ENCODE measurements at places on chromosomes 6 and 20.

GRCh38 chr6:115396112-115396906 is 664.4 kb downstream of the FRK start:
- no peak for DNase-seq

DNA sequence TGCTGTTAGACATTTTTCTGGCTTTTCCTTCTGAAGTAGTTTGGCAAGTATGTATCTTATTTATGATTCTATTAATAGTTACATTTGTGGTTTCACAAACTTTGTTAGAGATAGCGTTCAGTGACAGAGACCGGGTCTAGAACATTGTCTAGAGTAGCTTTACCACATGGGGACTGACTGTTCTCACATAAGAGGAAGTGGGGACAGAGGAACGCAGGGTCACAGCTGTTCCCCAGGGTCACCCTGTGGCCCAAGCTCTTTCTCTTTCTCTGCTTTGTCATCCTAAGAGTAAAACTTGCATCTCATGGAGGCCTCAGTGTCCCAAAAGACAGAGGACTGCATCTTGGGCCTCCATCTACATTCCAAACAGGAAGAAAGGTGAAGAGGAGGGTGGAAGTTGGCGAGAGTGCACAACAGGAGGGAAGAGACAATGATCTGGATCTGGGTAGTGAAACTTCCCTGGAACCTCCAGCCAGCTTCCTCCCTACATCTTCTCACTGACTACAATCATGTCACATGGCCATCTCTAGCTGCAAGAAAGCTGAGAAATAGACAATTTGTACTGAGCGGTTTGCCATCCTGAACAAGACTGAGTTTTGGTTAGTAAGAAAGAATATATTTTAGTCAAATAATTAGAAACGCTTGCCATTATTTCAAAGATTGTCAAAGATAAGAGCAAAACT is 645.8 kb upstream of the ARID1B start:
- DNase-seq = no peak

- no peak for DNase-seq
Observed at GRCh38 chr6:18141805-18142590, 12.9 kb downstream of the TPMT start.

DNA sequence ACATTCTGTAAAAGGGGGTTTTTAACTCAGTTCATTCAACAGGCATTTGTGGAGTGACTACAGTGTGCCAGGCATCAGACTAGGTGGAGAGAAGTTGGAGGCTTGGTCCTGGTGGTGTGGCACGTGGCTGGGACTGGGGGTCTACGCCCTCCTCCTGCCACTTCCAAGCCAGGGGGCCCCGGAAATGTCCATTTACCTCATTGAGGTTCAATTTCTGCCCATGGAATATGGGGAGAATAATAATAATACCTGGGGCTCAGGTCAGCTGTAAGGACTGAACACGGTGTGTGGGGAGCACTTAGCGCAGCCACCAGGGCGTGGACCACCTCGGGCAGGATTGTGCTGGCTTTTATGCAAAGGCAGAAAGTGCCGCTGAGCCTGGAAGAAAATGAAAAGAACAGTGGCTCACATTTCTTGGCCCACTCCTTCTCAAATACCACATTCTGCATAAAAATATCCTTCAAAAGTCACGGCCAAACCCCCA is 229.4 kb downstream of the ANKRD60 start:
- DNase-seq = no peak

DNA sequence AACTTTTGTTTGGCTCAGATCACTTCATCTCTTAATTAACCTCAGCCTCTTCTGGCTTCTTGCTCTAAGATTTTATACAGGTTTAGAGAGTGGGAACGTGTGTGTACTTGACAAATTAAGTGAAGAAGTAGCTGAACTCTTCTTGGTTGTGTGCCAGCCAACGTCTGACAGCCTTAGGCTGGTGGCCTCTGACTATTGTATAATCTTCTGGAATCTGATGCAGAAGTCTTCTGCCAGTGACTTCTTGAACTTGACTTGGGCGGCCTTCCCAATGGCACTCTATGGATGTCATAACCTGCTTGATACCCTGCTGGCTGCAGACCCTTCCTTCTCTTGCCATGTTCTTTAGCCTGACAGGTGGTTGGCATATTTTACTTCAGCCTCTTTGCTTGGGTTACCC is 660.5 kb downstream of the DOK5 start:
- no peak for DNase-seq

- no peak for DNase-seq
Observed at GRCh38 chr6:89475101-89475500, 42.1 kb downstream of the ANKRD6 start.

DNA sequence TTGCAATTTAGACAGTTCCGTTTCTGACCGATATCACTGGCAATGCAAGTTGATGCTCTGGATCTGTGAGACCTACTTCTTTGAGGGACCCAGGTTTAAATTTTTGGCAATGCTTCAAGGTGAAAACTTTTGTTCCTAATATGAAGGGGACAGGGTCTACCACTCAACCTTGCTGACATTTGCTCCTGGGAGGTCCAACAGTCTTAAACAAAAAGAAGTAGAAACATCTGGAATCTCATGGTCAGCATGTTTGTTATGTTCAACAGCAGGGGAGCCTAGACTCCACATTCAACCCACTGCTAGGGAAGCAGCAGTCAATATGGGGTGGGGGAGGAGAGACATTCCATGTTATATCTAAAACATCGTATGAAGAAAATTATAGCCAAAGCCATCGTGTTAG is 196.4 kb downstream of the SIM1 start:
- DNase-seq = no peak

- no peak for DNase-seq
Observed at GRCh38 chr20:44112456-44112855, 74.5 kb downstream of the JPH2 start.

DNA sequence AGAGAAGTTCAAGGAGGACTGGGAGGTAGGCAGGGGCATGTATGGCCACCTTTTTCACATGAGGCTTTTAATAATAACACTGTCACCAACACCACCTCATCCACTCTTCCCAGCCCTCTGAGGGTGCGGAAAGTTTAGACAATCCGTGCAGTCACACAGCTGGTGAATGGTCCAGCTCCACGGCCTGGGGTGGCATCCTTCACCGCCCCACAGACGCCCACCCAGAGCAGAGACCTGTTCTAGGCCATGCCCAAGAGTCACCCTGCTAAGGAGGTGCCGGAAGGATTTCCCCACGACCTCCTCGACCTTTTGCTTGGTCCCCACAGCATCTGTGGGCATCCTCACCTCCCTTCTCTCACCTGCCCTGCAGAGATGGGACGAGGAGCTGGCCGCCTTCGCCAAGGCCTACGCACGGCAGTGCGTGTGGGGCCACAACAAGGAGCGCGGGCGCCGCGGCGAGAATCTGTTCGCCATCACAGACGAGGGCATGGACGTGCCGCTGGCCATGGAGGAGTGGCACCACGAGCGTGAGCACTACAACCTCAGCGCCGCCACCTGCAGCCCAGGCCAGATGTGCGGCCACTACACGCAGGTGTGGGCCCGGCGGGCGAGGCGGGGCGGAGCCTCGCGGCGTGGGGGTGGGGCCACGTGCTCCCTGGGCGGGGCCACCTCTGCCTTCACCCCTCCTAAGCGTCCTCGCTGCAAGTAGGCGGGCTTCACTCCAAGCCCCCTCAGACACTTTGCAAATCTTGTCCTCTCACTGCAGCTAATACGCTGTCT is 4.4 kb downstream of the PI16 start:
- DNase-seq = no peak

DNA sequence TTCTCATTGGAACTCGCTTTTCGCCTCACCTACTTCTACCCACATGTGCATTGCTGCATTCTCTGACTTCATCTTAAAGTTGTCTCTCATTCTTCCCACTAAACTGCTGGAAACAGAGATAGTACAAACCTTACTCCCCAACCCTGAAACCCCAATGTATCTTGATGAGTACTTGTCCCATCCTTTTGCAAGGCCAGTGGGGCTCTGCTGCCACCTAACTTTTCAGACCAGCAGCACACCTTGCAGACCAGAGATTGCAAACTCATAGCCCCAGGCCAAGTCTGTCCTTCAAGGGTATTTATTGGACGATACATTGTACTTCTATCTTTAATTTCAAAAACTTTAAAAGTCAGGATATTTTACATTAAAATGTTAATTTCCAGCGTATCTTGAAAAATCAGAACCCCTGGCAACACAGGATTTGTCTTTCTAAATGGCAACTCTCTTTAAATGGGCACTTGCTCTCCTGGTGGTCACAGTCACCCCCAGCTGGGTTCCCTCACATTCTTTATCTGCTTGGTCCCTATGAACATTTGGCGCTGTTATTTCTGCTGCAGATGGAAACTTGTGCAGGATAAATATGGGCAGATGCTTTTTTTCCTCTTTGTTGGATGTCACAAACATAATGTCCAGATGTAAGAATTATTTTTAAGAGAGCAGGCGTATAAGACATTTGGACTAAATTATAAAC is 83.9 kb downstream of the SOD2 start:
- no peak for DNase-seq

DNA sequence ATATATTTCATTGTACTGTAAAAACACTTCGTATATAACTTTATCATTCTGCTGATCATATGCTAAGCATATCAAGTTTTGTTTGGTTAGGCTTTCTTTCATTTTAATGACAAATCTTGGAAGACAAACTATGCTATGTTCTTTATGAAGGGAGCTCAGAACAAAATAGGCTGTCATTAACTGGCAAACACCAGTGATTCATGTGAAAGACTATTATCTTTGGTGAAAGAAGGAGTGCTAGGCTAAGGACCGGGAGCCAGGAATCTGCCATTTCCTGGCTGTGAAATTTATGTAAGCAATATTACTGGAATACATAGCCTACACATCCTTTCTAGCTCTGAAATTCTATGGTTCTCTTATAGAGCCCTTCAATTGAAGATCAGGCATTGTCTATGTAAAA is 136.2 kb upstream of the CCN2 start:
- DNase-seq = no peak

All from mesothelial cell of epicardium (in vitro differentiated cells).